Left ventricle myocardium inferior (tissue), 1 donor: ENCODE measurements at places on chromosomes 16 and 17.
A peak's percentile ranks its signal among the peaks of the same experiment; 100 is the strongest.

GRCh38 chr16:53945996-53946395 lies 242.0 kb downstream of the FTO start:
- peaks cover 11% of the 10 kb centered on the region for H3K4me1 ChIP-seq
- H3K27me3 ChIP-seq = no peaks in the 10 kb centered on the region
- H3K36me3 ChIP-seq = peaks cover 9% of the 10 kb centered on the region
- no peak overlapping the region for H3K4me3 ChIP-seq
- no peak for DNase-seq
- H3K27ac ChIP-seq = no peak overlapping the region

- H3K27ac ChIP-seq = no peak overlapping the region
- no peak overlapping the region for H3K4me3 ChIP-seq
- H3K27me3 ChIP-seq = no peaks in the 10 kb centered on the region
- no peaks in the 10 kb centered on the region for H3K36me3 ChIP-seq
These were observed 49.3 kb downstream of the ZFPM1 start for GRCh38 chr16:88502371-88502770.

GRCh38 chr17:1908699-1909309 lies 79.0 kb downstream of the RPA1 start:
- DNase-seq = peak; percentile 27
- H3K27ac ChIP-seq = no peak overlapping the region
- peak overlapping the region; percentile 53 for H3K4me3 ChIP-seq

DNA sequence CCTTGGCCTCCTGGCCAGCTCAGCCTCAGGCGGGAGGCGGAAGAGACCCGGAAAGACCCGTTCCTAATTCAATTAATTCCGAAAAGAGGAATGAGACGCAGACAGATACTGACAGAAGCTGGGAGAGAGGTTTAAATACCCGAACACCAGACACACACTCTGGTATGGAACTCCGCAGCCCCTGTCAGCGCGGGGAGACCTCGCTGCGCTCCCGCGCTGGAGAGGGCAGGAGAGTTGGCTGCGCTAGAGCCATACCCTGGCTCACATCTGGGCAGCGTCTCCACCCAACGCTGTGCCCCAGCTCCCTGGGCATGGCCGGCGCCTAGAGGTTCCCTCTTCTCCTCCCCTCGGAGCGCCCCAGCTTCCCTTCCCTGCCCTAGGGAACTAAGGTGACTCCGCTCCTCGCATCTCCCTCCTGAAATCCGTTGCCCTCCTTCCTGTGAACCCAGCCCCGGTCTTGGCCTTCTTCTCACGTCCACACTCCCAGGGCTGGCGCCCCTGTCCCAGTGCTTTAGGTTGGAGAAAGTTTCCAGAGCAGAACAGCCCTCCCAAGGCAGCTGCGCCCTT lies 8.0 kb downstream of the NEUROD2 start:
- H3K27me3 ChIP-seq = peaks cover 100% of the 10 kb centered on the region
- DNase-seq = no peak
- H3K4me1 ChIP-seq = peaks cover 40% of the 10 kb centered on the region
- H3K4me3 ChIP-seq = peak overlapping the region; percentile 46
- H3K27ac ChIP-seq = no peak overlapping the region

- no peak for DNase-seq
- no peak overlapping the region for H3K4me3 ChIP-seq
- no peaks in the 10 kb centered on the region for H3K27me3 ChIP-seq
- no peaks in the 10 kb centered on the region for H3K4me1 ChIP-seq
- H3K36me3 ChIP-seq = no peaks in the 10 kb centered on the region
These were observed 21.5 kb upstream of the PSMD7 start for GRCh38 chr16:74275031-74275636.

- no peaks in the 10 kb centered on the region for H3K36me3 ChIP-seq
- DNase-seq = no peak
- H3K27ac ChIP-seq = no peak overlapping the region
- H3K27me3 ChIP-seq = no peaks in the 10 kb centered on the region
- peaks cover 48% of the 10 kb centered on the region for H3K4me1 ChIP-seq
These were observed 60.1 kb upstream of the MRTFB start for GRCh38 chr16:14011001-14011400.

DNA sequence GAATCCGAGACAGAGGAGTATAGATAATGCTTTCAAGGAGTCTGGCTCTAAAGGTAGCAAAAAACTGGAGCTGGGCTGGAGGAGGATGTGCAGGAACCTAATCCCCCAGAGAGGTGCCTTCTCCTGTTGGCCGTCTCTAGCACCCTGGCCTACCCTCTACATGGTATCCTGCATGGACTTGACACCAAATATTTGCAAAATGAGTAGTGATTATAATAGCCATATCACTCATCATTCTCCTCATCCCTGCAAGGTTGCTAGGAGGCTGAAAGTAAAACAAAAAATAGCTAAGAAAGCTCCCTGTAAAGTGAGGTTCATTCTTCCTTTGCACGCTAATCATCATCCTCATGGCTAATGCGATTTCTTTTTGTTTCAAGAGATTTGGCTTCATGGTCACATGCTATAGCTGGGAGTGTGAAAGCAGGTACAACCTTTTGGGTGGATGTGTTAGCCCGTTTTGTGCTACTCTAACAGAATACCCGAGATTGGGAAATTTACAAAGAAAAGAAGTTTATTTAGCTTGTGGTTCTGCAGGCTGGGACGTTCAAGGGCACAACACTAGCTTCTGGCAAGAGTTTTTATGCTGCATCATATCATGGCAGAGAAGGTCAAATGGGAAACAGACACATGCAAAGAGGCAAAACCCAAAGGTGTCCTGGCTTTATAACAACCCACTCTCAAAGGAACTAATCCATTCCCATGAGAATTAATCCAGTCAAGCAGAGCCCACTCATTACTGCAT lies 27.1 kb upstream of the CIITA start:
- no peak overlapping the region for H3K4me3 ChIP-seq
- peaks cover 17% of the 10 kb centered on the region for H3K4me1 ChIP-seq
- no peaks in the 10 kb centered on the region for H3K27me3 ChIP-seq
- no peak overlapping the region for H3K27ac ChIP-seq
- no peak for DNase-seq

- H3K4me3 ChIP-seq = no peak overlapping the region
- DNase-seq = no peak
- H3K27ac ChIP-seq = no peak overlapping the region
These were observed 173.3 kb upstream of the CACNG5 start for GRCh38 chr17:66661411-66662256.

GRCh38 chr16:20611975-20612481 lies 35.9 kb upstream of the ACSM2B start:
- H3K36me3 ChIP-seq = no peaks in the 10 kb centered on the region
- peaks cover 24% of the 10 kb centered on the region for H3K4me1 ChIP-seq
- DNase-seq = peak; percentile 80
- no peak overlapping the region for H3K4me3 ChIP-seq
- peaks cover 5% of the 10 kb centered on the region for H3K27me3 ChIP-seq

GRCh38 chr17:21286066-21286770 lies 1.7 kb downstream of the MAP2K3 start:
- H3K4me1 ChIP-seq = peaks cover 90% of the 10 kb centered on the region
- H3K36me3 ChIP-seq = no peaks in the 10 kb centered on the region
- no peaks in the 10 kb centered on the region for H3K27me3 ChIP-seq
- peak overlapping the region; percentile 85 for H3K4me3 ChIP-seq
- DNase-seq = peak; percentile 86
- peak overlapping the region; percentile 97 for H3K27ac ChIP-seq

DNA sequence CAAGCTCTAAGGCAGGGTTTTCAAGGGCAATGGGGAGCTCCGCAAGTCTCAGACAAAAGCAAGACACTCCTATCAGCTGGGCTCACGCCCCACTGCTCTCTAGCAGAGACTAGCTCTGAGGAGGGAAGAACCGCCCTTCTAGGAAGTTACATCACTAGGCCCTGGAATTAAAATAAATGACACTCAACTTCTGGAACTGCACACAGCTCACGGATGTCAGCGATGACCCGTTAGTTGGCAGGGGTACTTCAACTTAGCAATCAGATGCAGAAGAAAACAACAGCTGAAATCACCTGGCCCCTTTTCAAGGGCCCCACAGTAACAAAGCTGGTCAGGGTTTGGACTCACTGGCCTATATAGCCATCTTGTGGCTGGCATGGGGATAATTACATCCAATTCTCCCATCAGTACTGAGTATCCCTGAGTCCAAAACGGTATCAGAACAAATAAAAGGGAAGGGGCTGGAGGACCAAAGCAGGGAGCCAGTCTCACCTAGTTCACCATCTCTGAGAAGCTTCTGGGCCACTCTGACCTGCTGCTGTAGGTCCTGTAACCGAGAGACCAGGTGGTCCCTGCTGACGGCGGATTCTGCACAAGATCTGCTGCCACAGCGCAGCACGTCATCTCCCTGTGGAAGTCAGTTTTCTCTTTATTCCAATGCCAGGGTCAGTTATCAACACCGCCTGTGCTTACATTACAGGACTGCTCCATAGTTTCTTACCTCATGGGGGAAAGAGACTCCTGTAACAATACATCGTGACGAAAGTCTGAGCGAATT lies 22.2 kb downstream of the SERPINF1 start:
- H3K36me3 ChIP-seq = peaks cover 17% of the 10 kb centered on the region
- no peaks in the 10 kb centered on the region for H3K27me3 ChIP-seq
- peak overlapping the region; percentile 43 for H3K4me3 ChIP-seq
- DNase-seq = peak; percentile 75
- H3K4me1 ChIP-seq = peaks cover 72% of the 10 kb centered on the region
- H3K27ac ChIP-seq = peak overlapping the region; percentile 92

GRCh38 chr17:66675273-66675990 lies 159.5 kb upstream of the CACNG5 start:
- no peak overlapping the region for H3K27ac ChIP-seq
- H3K4me3 ChIP-seq = no peak overlapping the region
- no peaks in the 10 kb centered on the region for H3K27me3 ChIP-seq
- no peak for DNase-seq
- H3K4me1 ChIP-seq = peaks cover 3% of the 10 kb centered on the region

DNA sequence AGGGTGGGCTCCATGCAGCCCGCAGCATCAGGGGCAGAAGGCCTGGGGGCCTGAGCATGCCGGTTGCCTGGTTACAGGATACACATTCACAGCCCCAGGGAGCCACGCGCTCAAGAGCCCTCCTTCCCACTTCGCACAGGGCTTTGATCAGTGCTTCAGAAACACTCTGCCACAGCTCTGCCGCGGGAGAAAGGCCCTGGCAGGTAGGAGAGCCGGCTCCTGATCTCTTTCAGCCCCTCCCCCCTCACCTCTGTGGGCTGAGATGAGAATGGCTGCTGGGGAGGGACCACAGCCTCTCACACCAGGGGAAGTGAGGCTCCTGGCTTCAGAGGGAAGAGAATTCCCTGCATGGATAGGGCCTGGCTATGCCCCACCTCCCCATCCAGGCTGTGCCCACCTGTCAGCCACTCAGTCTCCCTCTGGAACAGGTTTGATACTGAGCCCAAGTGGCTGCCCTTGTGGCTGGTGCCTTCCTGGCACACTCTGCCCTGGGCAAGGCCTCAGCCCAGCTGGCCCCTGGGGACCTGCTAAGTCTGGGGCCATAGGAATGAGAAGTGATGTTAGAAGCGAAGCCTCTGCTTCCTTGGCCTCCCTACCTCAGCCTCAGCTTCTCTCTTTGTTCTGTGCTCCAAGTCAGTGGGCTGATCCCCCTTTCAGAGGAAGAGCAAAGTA lies 8.6 kb downstream of the DOK4 start:
- H3K27ac ChIP-seq = no peak overlapping the region
- H3K27me3 ChIP-seq = no peaks in the 10 kb centered on the region

DNA sequence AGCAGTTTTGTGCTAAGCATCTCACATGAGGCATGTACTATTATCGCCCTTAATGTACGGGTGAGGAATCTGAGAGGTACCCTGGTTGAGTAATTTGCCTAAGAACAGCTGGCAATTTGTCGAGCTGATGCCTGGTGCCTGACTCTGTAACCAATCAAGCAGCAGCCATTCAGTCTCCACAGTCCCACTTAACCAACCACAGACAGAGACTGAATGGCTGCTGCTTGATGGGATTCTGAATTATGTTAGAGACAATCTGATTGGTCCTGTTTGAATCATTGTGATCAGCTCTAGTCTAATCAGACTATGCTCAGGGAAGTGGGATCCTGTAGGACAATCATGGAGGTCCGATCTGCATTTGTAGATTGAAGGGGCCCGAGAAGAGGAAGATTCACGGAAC lies 447.0 kb downstream of the SHISA9 start:
- H3K27me3 ChIP-seq = peaks cover 24% of the 10 kb centered on the region
- no peak for DNase-seq
- H3K36me3 ChIP-seq = no peaks in the 10 kb centered on the region
- H3K4me1 ChIP-seq = no peaks in the 10 kb centered on the region
- no peak overlapping the region for H3K27ac ChIP-seq

DNA sequence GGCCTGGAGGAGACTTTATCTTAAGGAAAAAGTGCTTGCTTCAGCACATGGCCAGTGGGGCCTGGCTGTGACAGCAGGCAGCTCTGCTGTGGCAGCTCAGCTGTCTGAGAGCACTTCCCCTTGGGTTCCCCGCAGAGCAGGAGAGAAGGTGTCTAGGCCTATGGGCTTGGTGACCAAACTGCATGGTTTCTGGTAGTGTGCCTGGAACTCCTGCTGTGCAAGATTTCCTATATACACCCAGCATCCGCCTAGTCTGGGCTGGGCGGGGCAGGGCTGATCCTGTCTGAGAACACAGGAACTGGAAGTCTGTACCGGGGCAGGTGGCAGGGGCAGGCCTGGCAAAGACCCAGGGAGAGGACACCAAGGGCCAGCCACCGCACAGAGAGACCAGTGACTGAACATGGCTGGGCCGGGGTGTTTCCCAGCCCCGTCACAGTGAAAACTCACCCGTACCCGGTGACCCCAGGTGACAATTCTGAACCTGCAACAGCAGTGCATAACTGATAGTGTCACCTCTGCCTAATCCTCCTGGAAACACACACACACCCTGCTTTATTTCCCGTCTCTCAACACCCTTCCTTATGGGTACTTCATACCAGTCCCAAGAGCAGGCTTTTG lies 39.3 kb downstream of the CHD9 start:
- H3K4me1 ChIP-seq = peaks cover 86% of the 10 kb centered on the region
- H3K27me3 ChIP-seq = no peaks in the 10 kb centered on the region
- H3K36me3 ChIP-seq = no peaks in the 10 kb centered on the region
- DNase-seq = peak; percentile 68
- H3K27ac ChIP-seq = peak overlapping the region; percentile 94

- H3K4me3 ChIP-seq = no peak overlapping the region
- H3K27ac ChIP-seq = no peak overlapping the region
- no peaks in the 10 kb centered on the region for H3K27me3 ChIP-seq
- no peaks in the 10 kb centered on the region for H3K36me3 ChIP-seq
- DNase-seq = no peak
- peaks cover 14% of the 10 kb centered on the region for H3K4me1 ChIP-seq
These were observed 129.9 kb downstream of the RAP1GAP2 start for GRCh38 chr17:2926019-2926650.

DNA sequence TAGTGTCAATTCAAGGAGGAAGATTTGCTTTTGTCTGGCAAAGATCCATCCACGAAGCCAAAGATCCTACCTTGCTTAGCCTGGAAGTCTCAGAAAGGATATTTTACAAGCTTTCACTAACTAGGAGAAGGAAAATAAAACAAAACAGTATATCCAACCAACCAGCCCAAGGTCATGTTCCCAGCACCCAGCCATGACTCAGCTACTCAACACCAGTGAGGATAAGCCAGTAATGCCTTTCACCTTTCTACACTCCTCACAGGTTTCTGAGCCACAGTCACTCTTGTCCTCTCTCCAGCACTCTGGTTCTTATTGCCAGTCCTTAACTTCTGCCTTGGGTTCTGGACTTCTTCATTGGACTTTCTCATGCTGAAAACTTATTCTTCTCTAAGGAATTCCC lies 116.2 kb downstream of the CDH11 start:
- peaks cover 4% of the 10 kb centered on the region for H3K4me1 ChIP-seq
- DNase-seq = no peak
- no peaks in the 10 kb centered on the region for H3K36me3 ChIP-seq
- H3K4me3 ChIP-seq = no peak overlapping the region
- H3K27ac ChIP-seq = no peak overlapping the region
- no peaks in the 10 kb centered on the region for H3K27me3 ChIP-seq

GRCh38 chr17:49747632-49748031 lies 16.3 kb downstream of the FAM117A start:
- no peak overlapping the region for H3K27ac ChIP-seq
- no peaks in the 10 kb centered on the region for H3K36me3 ChIP-seq
- peaks cover 64% of the 10 kb centered on the region for H3K4me1 ChIP-seq
- no peak overlapping the region for H3K4me3 ChIP-seq
- H3K27me3 ChIP-seq = no peaks in the 10 kb centered on the region
